NCI-H1930 (cell line): ENCODE measurements at places on chromosomes 1 and 21.

- DNase-seq = no peak
Measured at GRCh38 chr1:93756657-93757056, 75.0 kb upstream of the BCAR3 start.

DNA sequence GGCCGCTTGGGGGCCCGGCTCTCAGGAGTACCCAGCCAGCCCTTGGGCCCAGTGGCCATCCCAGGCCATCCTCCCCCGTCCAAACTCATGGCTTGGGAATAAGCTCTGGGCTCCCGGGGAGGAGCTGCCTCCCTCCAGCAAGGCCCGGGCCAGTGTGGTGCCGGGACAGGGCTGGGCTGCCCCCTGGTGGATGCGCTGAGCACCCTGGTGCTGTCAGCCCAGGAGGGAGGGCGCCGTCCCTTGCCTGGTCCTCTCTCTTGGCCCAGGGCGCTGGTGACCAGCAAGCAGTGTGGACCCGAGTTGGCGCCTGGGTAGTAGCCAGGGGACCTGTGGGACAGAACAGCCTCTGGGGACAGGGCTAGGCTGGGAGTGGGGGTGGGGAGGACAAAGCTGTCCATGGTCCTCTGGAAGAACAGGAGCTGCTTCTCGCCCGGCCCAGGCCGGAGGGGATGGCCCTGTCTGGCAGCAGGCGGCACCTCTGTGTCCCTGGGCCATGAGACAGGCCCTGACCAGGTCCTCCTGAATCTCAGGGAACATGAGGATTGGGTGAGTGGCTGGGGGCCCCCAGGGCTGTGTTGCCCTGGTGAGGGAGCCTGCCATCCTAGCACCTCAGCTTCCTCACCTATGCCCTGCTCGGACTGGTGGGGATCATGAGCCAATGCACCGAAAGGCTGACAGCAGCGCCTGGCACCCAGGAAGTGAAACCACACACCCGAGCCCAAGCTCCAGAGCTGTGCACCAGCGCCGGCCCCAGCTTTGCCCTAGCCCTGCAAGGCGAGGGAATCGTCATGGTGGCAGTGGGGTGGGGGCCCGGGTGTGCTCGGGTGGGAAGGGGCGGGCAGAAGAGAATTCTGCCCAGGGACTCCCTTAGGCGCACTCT is 9.4 kb downstream of the MORN1 start:
- peak; percentile 55 for DNase-seq

DNA sequence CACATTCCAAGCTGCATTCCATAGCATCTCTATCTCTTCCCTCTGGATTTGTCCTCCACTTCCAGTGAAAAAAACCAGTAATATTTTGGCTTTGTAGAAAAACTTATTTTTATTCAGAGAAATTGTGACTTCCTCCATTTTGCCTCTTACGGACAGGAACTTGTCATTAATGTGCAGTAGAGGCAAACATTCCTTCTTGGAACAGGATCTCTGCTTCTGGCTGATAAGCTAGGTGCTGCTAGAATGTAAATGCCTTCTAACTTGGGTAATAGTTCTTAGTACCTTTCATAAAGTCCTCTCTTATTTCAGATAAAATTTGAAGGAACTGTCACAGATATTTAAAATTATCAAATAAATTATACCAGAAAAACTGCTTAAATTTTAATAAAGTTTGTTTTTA is 707.8 kb downstream of the USP25 start:
- no peak for DNase-seq

- DNase-seq = no peak
Measured at GRCh38 chr1:175871647-175872046, 128.3 kb upstream of the TNR start.

DNA sequence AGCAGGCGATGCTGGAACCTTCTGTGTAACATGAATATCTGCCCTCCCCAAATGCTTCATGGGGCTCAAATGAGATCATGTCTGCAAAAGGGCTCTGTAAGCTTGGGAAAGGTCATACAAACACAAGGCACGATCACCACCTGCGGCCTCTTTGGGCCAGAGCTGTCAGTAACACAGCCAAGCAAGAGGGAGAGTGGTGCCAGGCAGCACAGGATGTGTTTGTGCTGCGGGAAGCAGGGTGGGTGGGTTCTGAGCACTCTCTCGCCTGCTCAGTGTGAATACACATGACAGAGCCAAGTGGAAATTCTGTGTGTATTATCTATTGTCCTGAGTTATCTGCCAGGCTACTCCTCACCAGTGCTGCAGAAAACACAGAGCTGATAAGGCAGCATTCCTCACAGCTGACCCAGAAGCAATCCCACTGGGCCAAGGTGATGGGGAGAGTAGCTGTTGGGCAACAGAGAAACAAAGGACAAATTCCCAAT is 101.2 kb downstream of the LAMC2 start:
- DNase-seq = no peak

- no peak for DNase-seq
Measured at GRCh38 chr1:37432716-37433115, 41.7 kb upstream of the ZC3H12A start.

- DNase-seq = peak; percentile 45
Measured at GRCh38 chr1:206106328-206107167, 10.6 kb downstream of the AVPR1B start.

- peak; percentile 77 for DNase-seq
Measured at GRCh38 chr21:44939532-44940115, at the start of gene SLX9. TSS of gene SLX9 (plus strand) at chr21:44940029. CDS start at chr21:44940058, 29 bp downstream.

DNA sequence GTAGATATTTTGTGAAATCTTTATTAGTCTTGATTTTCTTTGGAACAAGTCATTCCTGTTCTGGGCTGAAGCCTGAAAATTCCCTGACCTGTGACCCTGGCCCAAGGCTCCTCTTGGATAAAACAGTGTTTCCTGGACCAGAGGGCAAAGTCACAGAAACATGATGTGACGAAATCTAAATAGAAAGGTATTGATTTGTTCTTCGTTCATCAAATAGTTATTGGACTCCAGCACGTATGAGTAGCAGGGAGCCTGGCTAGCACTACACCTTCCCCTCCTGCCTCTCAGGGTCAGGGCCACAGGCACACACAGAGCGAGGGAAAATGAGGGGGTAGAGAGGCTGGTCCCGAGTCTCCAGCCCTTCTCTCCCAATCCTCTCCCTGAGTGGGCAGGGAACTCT is 1.7 kb upstream of the CLDN14 start:
- no peak for DNase-seq

- no peak for DNase-seq
Measured at GRCh38 chr1:25996966-25997827, 666 bp downstream of the PAFAH2 start.

GRCh38 chr1:8555582-8555981 is 237.7 kb downstream of the SLC45A1 start:
- DNase-seq = no peak

GRCh38 chr21:44947111-44947929 is 7.5 kb downstream of the SLX9 start:
- no peak for DNase-seq

- no peak for DNase-seq
Measured at GRCh38 chr1:116329524-116330341, 43.3 kb upstream of the ATP1A1 start.
